ENCODE measurements at places on chromosomes 2 and 18. TPM values are rescaled to one million over a fixed set of nuclear protein-coding genes. Genes with fewer than 3 reads are reported as not detected.
A peak's percentile ranks its signal among the peaks of the same experiment; 100 is the strongest.

ITPRID2 gene
- total RNA-seq = 164 TPM

TMEM198 gene
- total RNA-seq = 1.3 TPM

FTCDNL1 gene
- total RNA-seq = 2.8 TPM

MAL gene
- total RNA-seq = 1.3 TPM

TLX2 gene
- total RNA-seq = not detected

AUP1 gene
- 102 TPM for total RNA-seq

IL1F10 gene
- not detected for total RNA-seq

- no peak for DNase-seq
- no peak overlapping the region for H3K27ac ChIP-seq
- H3K27me3 ChIP-seq = no peaks in the 10 kb centered on the region
- H3K4me3 ChIP-seq = no peak overlapping the region
- no peaks in the 10 kb centered on the region for H3K36me3 ChIP-seq
- H3K4me1 ChIP-seq = no peaks in the 10 kb centered on the region
Measured at GRCh38 chr2:137775529-137775928, 188.7 kb upstream of the HNMT start.

DNA sequence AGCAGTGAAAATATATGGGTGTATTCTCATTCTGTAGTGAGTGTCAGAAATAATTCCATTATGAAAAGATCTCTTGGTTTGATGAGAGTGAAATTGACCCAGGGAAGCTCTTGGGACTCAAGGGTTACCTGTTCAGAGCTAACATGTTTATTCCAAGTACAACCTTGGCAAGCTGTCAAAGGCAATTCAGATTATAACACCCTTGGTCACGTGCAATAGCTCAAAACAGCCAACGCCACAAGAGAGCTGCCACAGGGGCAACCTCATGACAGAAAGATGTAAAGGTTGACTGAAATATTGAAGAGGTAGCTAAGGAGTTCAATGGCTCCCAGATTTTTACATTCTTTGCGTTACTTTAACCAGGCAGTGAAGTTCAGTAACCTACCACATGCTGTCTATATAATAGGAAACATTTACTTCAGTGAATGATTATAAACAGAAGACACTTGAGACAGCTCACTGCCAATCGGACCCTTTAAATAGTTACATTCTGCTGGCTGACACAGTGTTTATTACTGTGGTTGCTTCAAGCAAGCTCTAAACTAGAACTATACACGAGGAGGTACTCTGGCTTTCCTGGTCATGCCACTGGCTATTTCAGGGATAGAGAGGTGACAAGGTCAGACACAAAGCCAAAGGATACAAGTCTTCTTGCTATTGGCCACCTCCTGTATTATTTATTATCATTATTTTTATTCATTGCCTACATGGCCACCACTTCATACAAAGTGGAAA lies 187.3 kb downstream of the PID1 start:
- no peaks in the 10 kb centered on the region for H3K27me3 ChIP-seq
- no peak overlapping the region for H3K27ac ChIP-seq
- H3K4me3 ChIP-seq = no peak overlapping the region
- H3K4me1 ChIP-seq = no peaks in the 10 kb centered on the region
- peak; percentile 18 for DNase-seq
- no peaks in the 10 kb centered on the region for H3K36me3 ChIP-seq

- no peak overlapping the region for H3K4me3 ChIP-seq
- H3K36me3 ChIP-seq = no peaks in the 10 kb centered on the region
- no peak overlapping the region for H3K27ac ChIP-seq
- H3K4me1 ChIP-seq = no peaks in the 10 kb centered on the region
- no peaks in the 10 kb centered on the region for H3K27me3 ChIP-seq
Measured at GRCh38 chr18:5668087-5668715, 124.4 kb upstream of the EPB41L3 start.

DNA sequence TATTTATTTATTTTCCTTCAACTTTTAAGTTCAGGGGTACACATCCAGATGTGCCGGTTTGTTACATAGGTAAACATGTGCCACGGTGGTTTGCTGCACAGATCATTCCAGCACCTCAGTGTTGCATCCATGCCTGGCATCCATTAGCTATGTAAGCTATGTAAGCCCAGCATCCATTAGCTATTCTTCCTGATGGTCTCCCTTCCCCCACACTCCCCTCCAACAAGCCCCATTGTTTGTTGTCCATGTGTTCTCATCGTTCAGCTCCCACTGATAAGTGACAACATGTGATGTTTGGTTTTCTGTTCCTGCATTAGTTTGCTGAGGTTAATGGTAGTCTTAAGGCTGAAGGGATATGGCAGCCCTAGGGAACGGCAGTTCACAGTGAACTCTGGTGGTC lies 203.4 kb downstream of the CTNNA2 start:
- H3K4me3 ChIP-seq = no peak overlapping the region
- H3K27ac ChIP-seq = no peak overlapping the region
- H3K27me3 ChIP-seq = no peaks in the 10 kb centered on the region
- H3K4me1 ChIP-seq = no peaks in the 10 kb centered on the region
- DNase-seq = no peak

DNA sequence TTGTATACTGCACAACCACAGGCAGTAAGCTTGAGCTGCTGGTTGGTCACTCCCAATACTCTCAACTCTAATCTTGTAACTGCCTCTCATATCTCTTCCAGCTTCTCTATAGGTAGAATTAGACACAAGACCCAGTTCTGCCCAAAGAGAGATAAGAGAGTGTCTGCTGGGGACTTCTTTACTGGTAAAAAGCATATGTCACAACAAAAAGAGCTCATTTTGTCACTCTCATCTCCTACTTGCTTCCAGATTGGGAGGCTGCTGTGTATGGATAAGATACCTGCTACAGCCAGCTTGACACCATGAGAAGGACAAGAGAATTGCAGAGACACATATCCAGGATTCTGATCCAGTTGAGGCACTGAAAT lies 165.2 kb downstream of the PTH2R start:
- no peaks in the 10 kb centered on the region for H3K36me3 ChIP-seq
- DNase-seq = no peak
- H3K4me3 ChIP-seq = no peak overlapping the region
- no peak overlapping the region for H3K27ac ChIP-seq
- H3K4me1 ChIP-seq = no peaks in the 10 kb centered on the region
- no peaks in the 10 kb centered on the region for H3K27me3 ChIP-seq

GRCh38 chr2:86274265-86274917 lies 63.0 kb downstream of the REEP1 start:
- H3K4me3 ChIP-seq = no peak overlapping the region
- H3K27me3 ChIP-seq = no peaks in the 10 kb centered on the region
- H3K36me3 ChIP-seq = no peaks in the 10 kb centered on the region
- H3K27ac ChIP-seq = no peak overlapping the region

DNA sequence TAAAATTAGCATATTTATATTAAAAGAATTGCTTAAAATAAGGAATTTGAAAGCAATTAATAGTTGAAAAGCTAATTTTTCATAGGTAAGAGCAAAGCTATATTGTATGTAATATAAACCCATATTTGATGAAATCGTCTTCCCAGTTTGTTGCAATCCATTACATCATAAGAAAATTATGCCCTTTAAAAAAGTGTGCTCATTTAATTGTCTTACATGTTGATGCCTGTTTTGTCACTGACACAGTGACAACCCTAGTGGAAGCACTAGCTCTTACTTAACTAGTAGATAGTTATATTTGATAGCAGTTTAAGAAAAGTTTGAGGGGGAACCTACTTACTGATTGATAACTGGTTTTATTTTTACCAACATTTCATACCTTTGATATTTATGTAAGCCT lies 30.0 kb upstream of the IL18RAP start:
- no peak overlapping the region for H3K4me3 ChIP-seq
- DNase-seq = no peak
- no peaks in the 10 kb centered on the region for H3K27me3 ChIP-seq

GRCh38 chr2:239831001-239831731 lies 194.0 kb downstream of the NDUFA10 start:
- no peak overlapping the region for H3K4me3 ChIP-seq
- DNase-seq = peak; percentile 92

GRCh38 chr2:23700627-23701026 lies 226.3 kb downstream of the ATAD2B start:
- no peak for DNase-seq
- no peak overlapping the region for H3K27ac ChIP-seq
- H3K36me3 ChIP-seq = peaks cover 8% of the 10 kb centered on the region
- no peak overlapping the region for H3K4me3 ChIP-seq
- no peaks in the 10 kb centered on the region for H3K27me3 ChIP-seq

- H3K27ac ChIP-seq = no peak overlapping the region
- H3K27me3 ChIP-seq = no peaks in the 10 kb centered on the region
- H3K36me3 ChIP-seq = no peaks in the 10 kb centered on the region
- DNase-seq = no peak
Measured at GRCh38 chr2:130998561-130998960, 94.7 kb downstream of the FAM168B start.

- H3K36me3 ChIP-seq = no peaks in the 10 kb centered on the region
- no peak overlapping the region for H3K27ac ChIP-seq
Measured at GRCh38 chr2:136130511-136130910, 12.6 kb upstream of the CXCR4 start.

GRCh38 chr18:55406451-55406991 lies 181.5 kb downstream of the TCF4 start:
- no peak overlapping the region for H3K27ac ChIP-seq
- DNase-seq = peak; percentile 52
- no peaks in the 10 kb centered on the region for H3K27me3 ChIP-seq
- H3K36me3 ChIP-seq = no peaks in the 10 kb centered on the region
- H3K4me3 ChIP-seq = no peak overlapping the region

GRCh38 chr18:78893281-78894032 lies 86.2 kb upstream of the SALL3 start:
- H3K27ac ChIP-seq = no peak overlapping the region
- H3K4me3 ChIP-seq = no peak overlapping the region
- H3K36me3 ChIP-seq = no peaks in the 10 kb centered on the region

DNA sequence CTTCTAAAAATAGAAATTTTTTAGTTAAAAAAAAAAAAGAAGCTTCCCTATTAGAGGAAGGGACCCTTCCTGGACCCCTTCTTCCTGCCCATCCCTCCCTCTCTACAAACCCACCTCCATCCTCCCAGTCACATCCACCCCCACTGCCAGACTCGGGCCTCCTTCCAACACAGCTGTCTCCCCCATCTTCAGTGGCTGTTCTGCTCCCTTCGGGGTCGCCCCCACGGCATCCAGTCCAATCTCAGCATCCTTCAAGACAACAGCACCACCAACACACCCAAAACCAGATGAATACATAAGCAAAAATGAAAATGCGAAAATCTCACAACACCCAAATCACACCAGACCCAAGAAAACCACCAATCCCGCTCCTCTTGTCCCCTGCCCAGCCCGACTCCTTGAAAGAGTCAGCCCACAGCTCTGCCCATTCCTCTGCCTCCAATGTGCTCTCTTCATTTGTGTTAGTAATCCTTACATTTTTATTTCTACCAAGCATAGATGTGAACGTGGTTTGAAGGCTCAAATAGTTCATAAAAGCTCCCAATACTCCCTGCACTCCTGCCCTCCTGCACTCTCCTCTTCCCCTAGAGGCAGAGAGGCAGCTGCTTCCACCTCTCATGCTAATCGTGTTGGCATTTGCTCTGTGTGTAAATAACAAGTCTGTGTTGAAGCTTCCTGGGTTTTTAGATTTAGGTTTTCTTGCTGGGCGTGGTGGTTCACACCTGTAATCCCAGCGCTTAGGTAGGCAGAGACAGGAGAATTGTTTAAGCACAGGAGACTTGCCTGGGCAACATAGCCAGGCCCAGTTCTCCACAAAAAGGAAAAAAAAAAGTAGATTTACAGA lies 37.0 kb downstream of the MAL start:
- DNase-seq = no peak
- no peaks in the 10 kb centered on the region for H3K4me1 ChIP-seq
- no peaks in the 10 kb centered on the region for H3K27me3 ChIP-seq
- no peaks in the 10 kb centered on the region for H3K36me3 ChIP-seq
- H3K4me3 ChIP-seq = no peak overlapping the region

GRCh38 chr2:98608962-98609604 lies 694 bp downstream of the UNC50 start:
- peak; percentile 56 for DNase-seq
- H3K27ac ChIP-seq = peak overlapping the region; percentile 98
- no peaks in the 10 kb centered on the region for H3K27me3 ChIP-seq
- peaks cover 8% of the 10 kb centered on the region for H3K36me3 ChIP-seq
- peaks cover 28% of the 10 kb centered on the region for H3K4me1 ChIP-seq
- peak overlapping the region; percentile 100 for H3K4me3 ChIP-seq
